ENCODE measurements at places on chromosomes 5 and 9.

DNA sequence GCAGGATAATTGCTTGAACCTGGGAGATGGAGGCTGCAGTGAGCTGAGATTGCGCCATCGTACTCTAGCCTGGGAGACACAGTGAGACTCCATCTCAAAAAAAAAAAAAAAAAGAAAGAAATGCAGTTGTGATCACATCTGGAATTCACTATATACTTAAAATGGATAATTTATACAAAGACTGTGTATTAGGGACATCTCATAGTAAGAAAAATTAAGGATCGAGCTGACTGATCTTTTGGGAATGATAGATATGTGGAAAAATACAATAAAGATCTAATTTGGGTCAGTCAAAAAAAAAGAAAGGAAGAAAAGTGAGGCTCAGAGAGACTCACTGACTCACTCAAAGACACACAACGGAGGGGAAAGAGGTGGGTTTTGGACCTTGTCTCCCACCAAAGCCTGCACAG is 73.2 kb upstream of the STXBP1 start:
- no peak for DNase-seq

DNA sequence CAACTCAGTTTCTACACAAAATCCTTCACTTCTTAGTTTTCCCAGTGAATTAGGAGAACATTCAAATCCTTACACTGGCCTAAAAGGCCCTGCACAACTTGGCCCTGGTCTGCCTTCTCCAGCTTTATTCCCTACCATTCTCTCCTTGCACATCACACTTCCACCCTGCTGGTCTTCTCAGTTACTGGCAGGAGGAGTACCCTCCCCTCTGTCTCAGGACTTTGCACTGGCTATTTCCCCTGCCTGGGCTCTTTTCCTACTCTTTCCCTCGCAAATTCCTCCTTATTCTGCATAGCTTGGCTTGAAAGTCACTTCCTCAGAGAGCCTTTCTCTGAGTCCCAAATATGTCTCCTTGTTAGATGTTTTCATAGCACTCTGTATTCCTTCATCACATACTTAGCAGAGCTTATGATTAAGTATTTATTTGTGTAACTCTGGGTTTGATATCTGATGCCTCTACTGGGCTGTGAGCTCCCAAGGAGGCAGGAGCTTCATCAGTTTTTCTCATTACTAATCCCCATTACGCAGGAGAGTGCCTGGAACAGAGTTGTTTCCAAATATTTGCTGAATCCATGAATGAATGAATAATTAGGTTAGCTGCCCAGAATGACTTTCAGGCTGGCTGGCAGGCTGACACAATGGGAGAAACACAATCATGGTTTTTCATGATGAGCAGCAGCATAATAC is 159.8 kb upstream of the KLF9 start:
- DNase-seq: no peak

GRCh38 chr9:131482343-131483006 is 20.2 kb upstream of the POMT1 start:
- DNase-seq: no peak

DNA sequence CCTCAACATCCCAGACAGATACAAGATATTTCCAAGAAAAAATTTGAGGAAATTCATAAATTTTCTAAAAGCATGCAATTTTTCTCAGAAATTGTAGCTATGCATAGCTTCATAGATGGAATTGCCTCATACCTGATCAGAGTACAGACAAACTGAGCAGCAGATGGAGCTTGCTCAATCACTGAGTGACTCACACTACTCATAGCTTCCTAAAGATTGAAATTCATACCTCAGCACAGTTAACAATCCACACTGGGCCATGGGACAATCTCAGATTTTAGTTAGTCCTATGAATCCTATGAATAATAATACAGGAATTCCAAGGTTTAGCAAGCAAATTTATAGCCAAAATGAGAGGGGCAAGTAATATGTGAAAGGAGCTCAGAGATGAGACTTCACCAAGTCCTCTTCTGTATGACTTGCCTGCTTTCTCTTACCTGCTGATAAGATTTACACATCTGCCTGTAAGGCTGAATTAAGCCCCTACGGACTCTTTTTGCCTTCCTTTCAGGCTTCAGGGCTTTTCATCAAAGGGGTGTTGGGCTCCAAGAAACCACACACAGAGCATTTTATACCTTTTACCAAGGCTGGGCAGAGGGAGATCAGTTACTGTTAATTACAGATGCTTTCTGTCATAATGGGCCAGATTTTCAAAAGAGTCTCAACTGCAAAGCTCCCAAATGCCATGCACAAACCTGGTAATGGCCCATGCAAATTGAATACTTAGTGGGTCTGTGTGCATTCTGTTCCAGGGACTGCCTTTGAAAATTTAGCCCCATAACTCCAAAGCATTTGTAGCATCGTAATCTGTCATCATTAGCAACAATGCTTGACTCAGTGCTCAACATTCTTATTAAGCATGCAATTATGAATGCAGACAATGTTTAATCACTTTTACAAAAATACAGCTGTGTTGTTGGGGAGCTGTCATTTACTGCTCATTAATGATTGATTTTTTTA is 439.3 kb downstream of the DTWD2 start:
- no peak for DNase-seq

DNA sequence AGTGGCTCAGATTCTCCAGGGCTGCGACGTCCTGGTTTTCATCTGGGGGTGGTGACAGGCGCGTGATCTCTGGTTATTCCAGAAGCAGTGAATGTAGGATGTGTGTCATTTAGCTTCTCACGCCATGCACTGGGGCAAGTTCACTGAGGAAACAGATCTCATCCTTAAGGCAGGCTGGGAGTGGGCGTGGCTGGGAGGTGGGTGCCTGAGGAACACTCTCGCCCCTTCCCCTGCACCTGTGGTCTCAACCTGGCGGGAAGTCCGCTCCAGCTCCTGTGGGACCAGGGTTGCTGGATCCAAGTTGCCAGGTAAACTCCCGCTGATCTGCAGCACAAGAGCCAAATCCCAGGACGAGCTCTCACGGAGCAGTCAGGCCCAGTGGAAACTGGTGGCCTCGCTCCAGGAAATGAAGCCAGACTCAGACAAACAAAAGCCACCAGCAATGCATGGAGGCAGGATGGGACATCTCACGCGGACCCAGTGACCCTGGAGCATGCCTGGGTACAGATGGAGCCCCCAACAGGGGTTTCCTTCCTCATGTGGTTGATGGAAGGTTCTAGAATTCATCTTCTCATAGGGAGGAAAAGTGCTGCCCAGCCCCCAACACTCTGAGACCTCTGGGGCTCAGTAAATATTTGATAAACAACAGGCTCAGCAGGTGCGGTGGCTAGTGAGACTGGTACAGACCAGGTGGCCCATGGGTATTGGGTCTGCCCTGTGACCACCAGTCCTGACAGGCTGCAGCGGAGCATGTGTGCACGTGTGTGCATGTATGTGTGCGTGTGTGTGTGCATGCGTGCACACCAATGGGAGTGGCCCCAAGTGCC is 16.3 kb upstream of the SLC12A7 start:
- DNase-seq: no peak

- DNase-seq: no peak
Observed at GRCh38 chr9:71549023-71549422, 219.3 kb downstream of the CEMIP2 start.

GRCh38 chr5:126865299-126865698 is 88.4 kb downstream of the LMNB1 start:
- DNase-seq: no peak

Data from cortex of kidney (tissue), 1 donor.